ENCODE measurements at places on chromosomes 16 and 17. TPM values are rescaled to one million over a fixed set of nuclear protein-coding genes. Genes with fewer than 3 reads are reported as not detected.

The C1QL1 gene
- 2.0 TPM for total RNA-seq

The ARL5C gene
- 0.16 TPM for total RNA-seq

The RAD51C gene
- 81.2 TPM for total RNA-seq

The NPB gene
- not detected for total RNA-seq

The DCAF7 gene
- 124 TPM for total RNA-seq

The SMIM36 gene
- total RNA-seq = not detected

The SETD1A gene
- total RNA-seq = 19.1 TPM

The HES7 gene
- total RNA-seq = 4.3 TPM
